ENCODE measurements at places on chromosomes 4 and X.
A peak's percentile ranks its signal among the peaks of the same experiment; 100 is the strongest.

GRCh38 chrX:143648705-143649104 is 12.8 kb upstream of the SLITRK4 start:
- no peak for DNase-seq

DNA sequence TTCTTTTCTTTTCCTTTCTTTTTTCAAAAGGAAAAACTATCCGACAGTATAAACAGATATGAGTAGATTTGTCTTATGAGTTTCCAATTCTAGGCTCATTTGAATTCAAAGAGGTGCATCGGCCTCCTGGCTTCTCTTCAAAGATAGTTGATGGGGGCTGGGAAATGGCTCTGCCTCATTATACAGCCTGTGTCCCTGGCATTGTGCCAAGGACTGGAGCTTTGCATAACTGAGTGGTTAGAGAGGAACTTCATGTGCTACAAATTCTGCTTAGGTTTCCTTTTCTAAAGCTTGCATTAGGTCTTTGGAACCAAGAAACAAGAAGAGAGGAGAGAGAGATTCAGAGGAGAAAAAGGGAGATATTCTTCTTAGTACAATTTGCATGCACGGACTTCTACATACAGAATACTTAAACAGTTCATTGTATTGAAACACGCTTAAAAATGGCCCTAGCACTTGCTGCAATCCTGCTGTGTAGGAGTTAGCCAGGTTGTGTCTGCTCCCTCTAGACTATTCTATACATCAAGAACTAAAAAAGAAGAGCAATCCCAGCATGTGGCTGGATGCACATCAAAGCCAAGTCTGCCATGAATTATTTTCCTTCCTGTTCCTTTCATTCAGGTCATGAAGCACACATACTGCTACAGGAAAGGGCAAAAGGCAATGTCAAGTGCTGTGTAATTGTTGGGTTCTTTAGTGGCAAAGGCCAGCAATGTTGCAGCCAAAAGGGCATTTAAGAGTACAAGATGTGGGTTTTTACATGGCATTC is 70.9 kb downstream of the INTS12 start:
- peak; percentile 11 for DNase-seq

- DNase-seq: no peak
Observed at GRCh38 chr4:122479935-122480416, 23.5 kb upstream of the IL2 start.

- no peak for DNase-seq
Observed at GRCh38 chr4:162356181-162356580, 192.4 kb upstream of the FSTL5 start.

GRCh38 chr4:123418351-123418931 is 21.8 kb downstream of the SPRY1 start:
- DNase-seq: peak; percentile 37

DNA sequence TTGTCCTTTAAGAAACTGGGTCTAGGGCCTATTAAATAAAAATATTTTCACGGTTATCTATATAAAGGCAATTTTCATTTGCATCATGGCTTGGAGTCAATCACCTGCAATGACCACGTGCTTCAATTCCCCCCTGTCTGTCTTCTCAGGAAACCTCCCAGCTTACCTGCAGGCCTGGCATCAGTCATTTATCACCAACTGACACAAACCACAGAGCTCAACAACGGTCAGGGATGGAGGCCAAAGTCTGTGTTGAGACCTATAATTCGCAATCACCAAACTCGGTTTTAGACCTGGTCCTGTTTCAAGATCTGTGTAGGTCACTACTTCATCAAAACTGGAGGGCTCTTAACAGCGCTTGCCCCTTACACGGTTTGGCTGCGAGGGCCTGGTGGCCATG is 1.9 kb downstream of the SLC9A7 start:
- DNase-seq: no peak

GRCh38 chr4:120418146-120418545 is 351.5 kb upstream of the MAD2L1 start:
- no peak for DNase-seq

DNA sequence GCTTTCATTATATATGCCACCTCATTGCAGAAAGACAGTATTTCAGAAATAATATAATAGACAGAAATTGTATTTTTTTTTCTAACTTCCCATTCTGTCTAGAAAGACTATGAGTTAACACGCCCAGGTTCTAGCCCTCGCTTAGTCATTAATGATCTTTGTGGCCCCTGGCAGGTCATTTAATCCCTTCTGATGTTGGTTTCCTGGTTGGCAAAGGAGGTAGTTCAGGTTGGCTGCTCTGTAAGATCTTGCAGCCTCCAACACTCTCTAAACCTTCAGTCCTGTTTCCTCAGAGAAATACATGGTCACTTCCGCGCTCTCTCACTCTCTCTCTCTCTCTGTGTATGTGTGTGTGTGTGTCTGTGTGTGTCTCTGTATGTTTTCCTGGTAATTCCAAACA is 156.3 kb upstream of the NOCT start:
- DNase-seq: no peak

GRCh38 chrX:42242004-42242403 is 318.6 kb upstream of the CASK start:
- no peak for DNase-seq

GRCh38 chr4:173731257-173731656 is 201.2 kb upstream of the HAND2 start:
- no peak for DNase-seq

GRCh38 chrX:52509916-52510315 is 6.9 kb downstream of the XAGE1B start:
- DNase-seq: no peak

DNA sequence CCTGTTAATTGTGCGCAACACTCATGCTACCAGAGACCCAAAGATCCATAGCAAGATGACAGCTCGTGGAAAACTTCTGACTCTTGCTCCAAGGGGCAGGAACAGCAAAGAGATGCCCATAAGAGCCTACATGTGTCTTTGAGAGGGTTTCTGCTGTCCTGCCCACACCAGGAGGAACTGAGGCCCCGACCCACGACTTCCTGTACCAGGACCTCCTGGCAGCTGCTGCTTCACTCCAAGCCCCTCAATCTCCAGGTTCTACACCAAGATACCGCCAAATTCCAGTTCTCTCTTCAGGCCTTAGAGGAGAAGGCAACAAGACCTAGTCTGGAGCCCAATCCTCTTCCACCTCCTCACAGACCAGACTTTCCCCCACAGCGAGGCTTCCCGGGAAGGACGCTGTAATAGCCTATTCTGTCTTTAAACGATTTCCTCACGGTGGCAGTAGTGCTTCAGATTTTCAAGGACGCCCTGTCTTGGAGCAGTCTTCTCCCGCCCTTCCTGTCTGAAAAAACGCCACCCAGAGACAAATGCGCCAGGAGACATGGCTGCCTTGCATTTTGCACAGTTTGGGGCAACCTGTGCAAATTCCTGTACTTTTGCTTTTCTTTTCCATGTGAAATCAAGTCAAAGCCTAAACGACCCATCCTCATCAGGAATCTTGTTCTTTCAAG is 230.2 kb upstream of the STK26 start:
- DNase-seq: no peak

DNA sequence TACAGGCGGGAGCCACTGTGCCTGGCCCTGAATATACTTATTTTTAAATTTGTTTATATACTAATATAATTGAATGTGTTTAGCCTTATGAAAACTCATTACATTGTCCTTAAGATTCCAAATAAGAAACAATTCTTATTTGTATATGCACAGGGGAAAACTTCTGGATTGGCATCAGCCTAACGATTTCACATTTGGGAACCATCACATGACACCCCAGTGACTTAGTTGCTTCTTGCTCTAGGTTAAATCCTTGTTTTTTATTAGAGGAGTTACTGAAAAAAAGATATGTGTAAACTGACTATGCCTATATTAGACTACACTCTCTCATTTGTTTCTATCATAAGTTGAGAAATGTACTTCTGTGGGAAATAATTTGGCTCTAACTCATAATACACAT is 520.2 kb downstream of the SPRY1 start:
- no peak for DNase-seq

GRCh38 chr4:77453911-77454310 is 151.7 kb upstream of the CXCL13 start:
- DNase-seq: no peak

DNA sequence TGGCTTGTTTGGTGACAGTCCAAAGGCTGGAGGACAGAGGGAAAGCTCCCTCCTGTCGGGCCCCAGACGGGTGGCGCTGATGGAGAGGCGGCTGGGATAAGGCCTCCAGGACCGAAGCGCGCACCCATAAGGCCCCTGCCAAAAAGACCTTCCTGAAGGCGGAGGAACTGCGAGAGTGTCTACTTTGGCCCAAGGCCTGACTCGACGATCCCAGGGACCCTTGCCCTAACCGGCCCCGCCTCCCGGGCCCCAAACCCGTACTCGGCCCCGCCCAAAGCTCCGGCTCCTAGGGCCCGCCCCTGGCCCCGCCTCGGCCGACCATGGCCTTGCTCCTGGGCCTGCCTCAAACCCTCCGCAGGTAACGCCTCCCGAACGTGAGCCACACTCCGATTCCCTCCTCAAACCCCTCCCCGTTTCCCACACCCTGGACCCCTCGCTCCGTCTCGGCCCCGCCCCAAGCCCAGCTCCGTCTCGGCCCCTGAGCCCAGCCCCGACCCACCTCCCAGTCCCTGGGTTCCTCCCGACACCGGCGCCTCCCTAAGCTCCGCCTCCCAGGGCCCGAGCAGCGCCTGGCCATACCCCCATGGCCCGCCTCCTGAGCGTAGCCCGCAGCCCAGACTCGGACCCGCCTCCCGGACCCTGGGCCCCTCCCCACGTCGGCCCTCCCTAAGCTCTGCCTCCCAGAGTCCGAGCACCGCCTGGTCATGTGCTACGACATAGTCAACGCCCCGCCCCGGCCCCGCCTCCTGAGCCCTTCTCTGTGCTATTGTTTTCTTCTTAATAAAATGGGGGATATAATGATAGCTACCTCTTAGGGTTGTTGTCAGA is 90.0 kb upstream of the DRD5 start:
- DNase-seq: no peak

DNA sequence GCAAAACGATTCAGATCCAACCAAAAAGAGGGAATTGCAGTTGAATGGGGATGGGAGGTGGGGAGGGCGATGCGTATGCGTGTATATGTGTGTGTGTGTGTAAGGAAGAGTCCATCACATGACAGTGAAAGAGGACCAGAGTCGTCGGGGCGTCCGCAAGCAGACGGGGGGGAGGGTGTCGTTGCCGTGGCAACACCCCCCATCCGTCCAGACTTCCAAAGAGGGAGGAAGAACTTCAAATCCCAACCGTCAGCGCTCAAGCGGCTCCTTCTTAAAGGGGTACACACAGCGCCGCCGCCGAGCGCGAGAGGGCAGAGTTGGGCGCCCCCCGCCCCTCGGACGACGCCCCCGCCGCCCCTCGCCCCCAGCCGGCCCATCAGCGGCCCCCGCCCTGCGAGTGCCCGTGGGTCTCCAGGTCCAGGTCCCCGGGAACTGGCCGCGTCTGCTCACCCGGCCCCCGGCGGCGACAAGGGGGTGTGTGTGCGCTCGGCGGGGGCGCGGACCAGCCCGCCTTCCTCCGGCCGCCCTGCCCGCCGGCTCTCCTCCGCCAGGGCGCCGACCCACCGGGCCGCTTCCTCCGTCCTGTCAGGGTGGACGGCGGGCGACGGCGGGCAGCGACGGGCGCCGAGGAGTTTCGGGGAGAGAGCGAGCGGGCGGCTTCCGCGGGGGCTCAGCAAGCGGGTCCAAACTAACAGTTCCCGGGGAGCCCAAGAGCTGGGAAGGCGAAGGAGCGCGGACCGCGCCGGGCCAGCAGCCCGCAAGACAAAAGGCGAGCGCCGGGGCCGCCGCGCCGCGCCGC is 685 bp downstream of the LCORL start:
- no peak for DNase-seq

DNA sequence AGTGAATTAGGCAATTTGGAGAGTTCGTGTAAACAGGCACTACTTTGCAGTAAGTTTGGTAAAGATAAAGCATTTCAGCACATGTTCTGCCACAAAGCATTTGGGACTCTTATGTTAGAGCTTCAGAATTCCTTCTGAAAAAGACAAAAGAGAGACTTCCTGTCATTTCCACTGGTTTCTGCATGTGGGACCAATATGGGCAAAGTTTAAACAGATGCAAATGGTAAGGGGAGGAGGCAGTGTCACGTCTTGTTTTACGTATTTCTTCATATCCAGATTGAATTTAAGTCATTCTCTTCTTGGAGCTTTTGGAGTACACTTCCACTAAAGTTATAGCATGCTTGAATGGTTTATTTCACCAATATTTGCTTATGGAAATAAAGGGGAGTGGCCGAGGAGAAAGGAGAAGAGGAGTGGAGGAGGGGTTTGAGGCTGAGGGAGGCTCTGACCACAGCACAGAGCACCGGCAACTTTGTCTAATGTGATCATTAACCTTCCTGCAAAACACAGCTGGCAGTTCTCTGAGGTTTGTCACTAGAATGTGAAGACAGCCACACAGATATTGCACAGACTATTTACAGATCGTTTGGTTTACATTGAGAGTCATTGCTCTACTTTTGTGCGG is at the start of gene APELA:
Gene APELA, plus strand, starts transcription at position 479 of the 625 bp plus-strand sequence. CDS start 154 bp downstream, outside the sequence.
- DNase-seq: no peak

DNA sequence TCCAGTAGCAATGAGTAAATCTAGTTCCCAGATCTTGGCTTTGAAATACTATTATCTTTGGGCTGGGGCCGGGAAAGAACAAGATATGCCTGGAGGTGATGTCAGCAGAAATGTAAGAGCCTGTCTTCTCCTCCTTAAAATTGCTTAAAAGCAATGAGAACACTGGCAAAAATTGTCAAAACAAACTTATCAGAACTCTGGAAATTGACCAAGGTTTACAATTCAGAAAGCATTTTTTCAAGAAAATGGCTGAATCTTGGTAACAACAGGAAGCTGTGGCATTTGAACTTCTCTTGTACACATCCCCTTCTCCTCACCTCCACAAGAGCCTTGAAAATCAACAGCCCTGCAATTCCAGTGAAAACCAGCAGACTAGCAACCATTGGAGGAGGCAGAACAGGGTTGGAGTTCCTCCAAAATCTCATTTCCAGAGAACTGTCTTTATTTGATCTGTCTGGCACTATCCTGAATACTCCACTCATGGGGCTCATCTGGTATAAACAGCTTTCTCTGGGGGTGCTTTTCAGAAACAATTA is 13.5 kb downstream of the TIMP1 start:
- no peak for DNase-seq

- no peak for DNase-seq
Observed at GRCh38 chr4:52298444-52298843, 247.3 kb downstream of the SPATA18 start.

GRCh38 chrX:117522725-117523700 is 593.6 kb downstream of the KLHL13 start:
- no peak for DNase-seq

DNA sequence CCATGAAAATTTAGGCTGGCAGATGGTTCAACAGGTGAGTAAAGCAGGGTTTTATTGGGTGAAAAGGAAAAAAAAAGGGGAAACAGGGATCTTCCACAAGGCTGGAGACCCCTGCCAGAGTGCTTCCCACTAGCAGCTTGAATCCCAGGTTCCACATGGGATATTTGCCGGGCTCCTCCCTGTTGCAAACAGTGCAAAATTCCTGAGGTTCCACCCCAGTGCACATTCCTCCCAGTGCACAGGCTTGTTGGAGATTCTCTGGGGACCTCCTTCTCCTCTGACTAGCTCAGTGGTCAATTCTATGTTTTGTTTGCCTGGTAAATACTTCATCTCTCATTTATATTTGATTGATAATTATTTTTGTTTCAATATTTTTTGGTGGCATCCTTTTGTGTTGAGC is 66.4 kb upstream of the UGT2B15 start:
- DNase-seq: no peak

Data from KG1 (cell line).